ENCODE measurements at places on chromosomes 1 and 21.

GRCh38 chr21:34599534-34600101 is 15.3 kb downstream of the RCAN1 start:
- DNase-seq = no peak

DNA sequence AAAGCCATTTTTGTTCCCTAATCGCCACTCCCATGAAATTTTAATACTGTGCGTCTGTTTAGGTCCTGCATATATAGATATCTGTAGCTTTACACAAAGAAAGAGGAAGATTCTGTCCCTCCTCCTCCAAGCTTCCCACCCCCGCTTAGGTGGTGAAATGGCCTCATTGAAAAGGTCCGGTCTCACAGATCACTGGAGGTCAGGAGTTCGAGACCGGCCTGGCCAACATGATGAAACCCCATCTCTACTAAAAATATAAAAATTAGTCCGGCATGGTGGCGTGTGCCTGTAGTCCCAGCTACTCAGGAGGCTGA is 20.9 kb downstream of the SLC2A7 start:
- DNase-seq = no peak

- DNase-seq = no peak
These were observed 62.1 kb downstream of the BRWD1 start for GRCh38 chr21:39251326-39251725.

GRCh38 chr1:147215540-147215916 is 9.6 kb downstream of the FMO5 start:
- no peak for DNase-seq

DNA sequence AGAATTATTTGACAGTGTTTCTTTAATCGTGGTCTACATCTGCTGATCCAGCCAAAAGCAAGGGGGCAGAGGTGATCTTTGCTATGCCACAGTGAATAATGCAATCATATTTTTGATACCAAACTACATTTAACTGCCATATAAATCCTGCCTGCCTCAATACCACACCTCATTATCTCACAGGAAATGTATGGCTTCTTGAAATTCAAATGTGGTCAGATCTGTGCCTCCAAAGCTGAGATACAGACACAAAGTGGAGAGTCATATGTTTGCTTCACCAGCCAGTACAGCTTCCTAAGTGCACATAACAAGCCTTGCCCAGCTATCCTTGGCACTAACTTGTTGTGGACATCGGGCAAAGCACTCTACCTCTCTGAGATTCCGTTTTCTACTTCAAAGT is 250.0 kb upstream of the NFIA start:
- no peak for DNase-seq

GRCh38 chr1:104718752-104719151 is 969.1 kb downstream of the AMY1C start:
- no peak for DNase-seq

DNA sequence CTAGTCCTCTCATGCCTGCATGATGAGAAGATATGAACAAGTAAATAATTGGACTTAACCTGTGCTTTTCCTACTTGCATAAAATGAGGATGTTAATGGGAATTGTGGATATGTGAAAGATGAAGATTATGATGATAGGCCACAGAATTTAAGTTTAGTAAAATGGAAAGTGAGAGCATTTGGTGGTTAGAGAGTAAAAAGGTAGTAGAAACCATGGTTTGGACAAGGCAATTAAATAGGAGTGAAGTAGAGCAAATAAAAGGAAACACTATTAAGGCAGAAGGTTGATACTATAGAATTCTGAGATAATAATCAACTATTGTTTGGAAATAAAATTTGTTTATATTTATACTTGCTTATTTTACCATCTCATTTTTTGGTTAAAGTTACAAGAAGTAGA is 1162.5 kb downstream of the MRPL39 start:
- DNase-seq = no peak

Data from dermis microvascular lymphatic vessel endothelial cell (primary cell).